ENCODE measurements at places on chromosomes 1 and 21. TPM values are rescaled to one million over a fixed set of nuclear protein-coding genes. Genes with fewer than 3 reads are reported as not detected.

RGS4 gene
- total RNA-seq: 0.33 TPM

PLD5 gene
- 25.1 TPM for total RNA-seq

C1orf210 gene
- 7.2 TPM for total RNA-seq

FALEC gene
- total RNA-seq: not detected

SH2D1B gene
- total RNA-seq: not detected

CD247 gene
- total RNA-seq: not detected

Measured in mammary epithelial cell (primary cell).